ENCODE measurements at places on chromosomes 3 and 15.
A peak's percentile ranks its signal among the peaks of the same experiment; 100 is the strongest.

- DNase-seq: no peak
These were observed 22.6 kb downstream of the ISL2 start for GRCh38 chr15:76359152-76359551.

- DNase-seq: peak; percentile 21
These were observed 109.5 kb downstream of the CGGBP1 start for GRCh38 chr3:87949189-87949878.

DNA sequence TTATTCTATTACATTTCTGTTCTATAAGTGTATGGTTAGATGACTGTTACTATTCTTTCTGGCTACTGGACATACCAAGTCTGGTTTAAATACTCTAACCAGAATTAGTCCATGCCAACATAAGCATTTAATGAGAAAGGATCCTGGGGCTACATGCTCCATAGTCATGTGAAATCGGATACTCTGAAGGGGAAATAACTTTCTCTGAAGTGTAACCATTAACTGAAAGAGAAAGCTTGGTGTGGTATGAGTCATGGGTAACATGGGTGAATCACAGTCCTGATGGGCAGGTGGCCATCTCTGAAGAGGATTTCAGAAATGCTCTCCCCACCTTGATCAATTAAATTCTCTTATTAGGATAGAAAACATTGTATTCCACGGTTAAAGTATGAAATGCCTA, 69.4 kb downstream of the FHIT start:
- DNase-seq: peak; percentile 26

DNA sequence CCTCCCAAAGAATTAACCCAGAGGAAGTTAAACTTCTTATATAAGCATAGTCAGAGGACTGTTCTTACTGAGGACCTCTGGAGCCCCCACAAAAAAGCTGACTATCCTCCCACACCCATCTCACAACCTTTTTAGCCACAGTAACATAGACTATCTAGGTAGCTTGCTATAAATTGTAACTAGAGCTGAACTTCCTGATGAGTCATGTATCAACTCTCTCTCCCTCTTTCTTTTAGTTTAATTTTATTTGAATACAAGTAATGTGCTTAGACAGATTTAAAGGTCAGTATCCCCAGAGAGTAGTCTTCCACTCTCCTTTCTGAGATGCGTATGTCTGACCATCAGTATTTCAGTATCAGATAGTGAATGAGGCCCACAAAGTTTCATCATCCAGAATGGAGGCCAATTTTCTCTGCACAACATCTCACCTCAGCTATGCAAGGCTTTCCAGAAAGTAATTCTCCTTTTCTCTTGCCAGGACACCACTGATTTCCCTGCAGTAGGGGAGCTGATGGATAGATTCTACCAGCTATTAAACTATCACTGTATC, 104.0 kb upstream of the MYRIP start:
- no peak for DNase-seq

DNA sequence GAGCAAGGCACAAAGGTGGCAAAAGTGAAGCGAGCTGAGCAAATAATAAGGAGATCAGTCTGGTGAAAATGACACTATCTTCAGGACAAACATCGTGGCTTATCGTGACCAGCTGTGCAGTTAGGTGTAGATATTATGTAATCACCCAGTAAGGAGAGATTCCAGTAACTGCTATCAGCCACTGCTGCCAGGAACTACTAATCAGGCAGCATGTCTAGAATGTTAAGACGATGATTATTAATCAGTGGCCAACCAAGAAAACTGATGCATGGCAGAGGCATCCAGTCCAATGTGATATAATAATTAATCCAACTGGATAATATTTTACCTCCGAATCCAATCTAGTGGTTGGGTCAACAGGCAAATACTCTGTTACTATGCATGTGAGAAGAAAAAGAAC, 252.7 kb upstream of the ZPLD1 start:
- no peak for DNase-seq

DNA sequence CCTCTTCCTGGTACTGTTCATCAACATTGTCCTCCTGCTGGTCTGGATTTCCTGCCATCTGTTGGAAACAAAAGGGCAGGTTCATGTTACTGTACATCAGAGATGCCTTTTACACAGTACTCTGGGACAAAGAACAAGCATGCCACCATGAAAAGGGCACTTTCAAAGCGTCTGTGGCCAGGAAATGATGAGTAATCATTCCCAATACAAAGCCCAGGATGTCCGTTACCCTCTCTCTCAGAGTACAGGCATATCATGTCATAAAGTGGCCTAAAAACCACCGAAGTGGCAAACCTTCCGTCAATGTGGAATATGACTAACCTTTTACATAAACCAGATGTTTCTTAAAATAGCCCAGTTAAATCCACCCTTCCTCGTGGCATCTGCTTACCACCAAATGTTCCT, 71.2 kb downstream of the GOLIM4 start:
- DNase-seq: no peak

- no peak for DNase-seq
These were observed 41.4 kb upstream of the THBS1 start for GRCh38 chr15:39539466-39539865.

DNA sequence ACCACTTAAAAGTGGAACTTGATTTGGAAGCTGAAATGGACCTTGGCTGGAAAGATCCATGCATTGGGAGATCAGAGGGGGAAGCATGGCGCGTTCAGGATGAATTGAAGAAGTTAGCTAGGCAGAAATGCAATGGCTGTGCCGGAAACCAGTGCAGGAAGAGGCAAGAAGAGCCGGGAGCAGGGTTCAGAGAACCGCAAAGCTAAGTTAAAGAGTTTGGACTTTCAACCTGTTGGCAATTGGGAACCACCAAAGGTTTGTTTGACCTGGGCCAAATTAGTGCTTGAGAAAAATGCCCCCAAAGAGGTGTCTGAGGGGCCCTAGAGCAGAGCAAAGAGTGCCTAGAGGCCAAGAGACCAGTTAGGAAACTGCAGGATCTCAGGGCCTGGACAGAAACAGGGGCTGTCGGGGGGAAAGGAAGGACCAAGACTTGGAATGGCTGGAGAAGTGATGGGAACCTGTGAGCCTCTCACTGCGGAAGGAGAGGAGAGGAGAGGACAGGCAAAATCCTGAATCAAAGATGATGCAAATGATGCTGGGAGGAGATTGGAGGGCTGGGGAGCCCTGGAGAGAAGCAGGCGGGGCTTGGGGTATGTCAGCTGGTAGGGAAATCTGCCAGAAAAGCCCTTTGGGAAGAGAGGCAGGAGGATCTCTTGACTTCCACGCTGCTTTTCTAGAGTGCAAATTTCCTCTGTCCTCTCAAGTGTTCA, 49.3 kb downstream of the FAM174B start:
- DNase-seq: no peak
